ENCODE measurements at places on chromosomes 2 and 18.
A peak's percentile ranks its signal among the peaks of the same experiment; 100 is the strongest.

DNA sequence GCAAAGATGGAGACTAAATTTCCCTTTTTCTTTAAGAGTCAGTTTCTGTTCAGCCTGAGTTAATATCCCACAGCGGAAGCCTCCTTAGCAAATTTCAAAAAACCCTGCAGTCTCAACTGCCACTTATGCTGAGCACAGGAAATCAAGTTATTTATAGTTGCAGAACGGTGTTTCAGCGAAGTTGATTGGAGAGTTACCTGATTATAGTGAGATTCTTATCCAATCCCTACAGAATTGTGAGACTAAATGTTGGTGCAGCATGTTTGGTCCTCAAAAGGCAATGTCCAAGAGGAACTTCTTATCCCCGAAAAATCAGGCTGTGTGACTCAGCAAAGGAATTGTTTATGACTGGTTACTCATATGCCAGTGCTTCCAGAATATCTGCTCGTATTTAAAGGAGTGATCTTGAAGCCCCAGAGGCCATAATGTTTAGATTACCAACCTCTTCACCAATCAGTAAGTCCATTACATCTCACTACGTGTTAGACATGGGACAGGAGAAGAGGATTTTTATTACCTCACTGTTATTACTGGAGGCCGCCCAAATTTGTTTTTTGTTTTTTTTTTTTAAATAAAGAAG lies 67.9 kb downstream of the LRRFIP1 start:
- peak; percentile 85 for DNase-seq

DNA sequence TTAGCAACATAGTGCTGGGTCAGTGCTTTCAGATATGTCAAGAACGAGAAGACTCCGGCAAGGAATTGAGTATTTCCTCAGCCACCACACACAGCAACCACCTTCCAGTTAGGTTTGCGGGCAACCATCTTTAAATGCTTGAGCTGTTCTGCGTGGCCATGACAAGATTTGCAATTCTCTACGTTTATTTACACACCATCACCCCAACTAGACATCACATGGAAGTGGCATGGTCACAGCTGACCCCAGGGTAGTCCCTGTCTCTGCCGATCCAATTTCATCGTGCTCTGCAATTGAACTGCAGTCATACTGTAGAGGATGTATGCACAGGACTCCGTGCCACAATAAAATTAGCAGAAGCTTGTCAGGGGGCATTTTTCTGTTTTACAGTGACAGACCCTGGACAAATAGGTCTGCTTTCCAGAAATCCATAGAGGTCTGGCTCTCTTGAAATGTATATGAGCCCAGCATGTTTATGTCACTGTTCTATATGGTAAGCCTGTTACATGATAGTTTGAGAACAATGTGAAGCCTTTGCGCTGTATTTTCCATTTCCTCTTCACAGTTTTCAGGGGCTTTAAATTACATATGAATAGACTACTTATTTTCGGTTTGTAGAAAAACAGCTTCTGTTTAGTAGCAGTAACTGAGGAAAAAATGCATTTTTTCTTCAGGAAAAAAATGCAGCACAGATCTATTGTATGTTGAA lies 605.2 kb downstream of the NR4A2 start:
- no peak for DNase-seq

GRCh38 chr2:120555092-120555491 lies 180.6 kb upstream of the GLI2 start:
- no peak for DNase-seq

- DNase-seq = peak; percentile 88
Measured at GRCh38 chr2:26008851-26009566, 24.9 kb upstream of the RAB10 start.

- no peak for DNase-seq
Measured at GRCh38 chr2:159285433-159285832, 1.1 kb downstream of the WDSUB1 start.

DNA sequence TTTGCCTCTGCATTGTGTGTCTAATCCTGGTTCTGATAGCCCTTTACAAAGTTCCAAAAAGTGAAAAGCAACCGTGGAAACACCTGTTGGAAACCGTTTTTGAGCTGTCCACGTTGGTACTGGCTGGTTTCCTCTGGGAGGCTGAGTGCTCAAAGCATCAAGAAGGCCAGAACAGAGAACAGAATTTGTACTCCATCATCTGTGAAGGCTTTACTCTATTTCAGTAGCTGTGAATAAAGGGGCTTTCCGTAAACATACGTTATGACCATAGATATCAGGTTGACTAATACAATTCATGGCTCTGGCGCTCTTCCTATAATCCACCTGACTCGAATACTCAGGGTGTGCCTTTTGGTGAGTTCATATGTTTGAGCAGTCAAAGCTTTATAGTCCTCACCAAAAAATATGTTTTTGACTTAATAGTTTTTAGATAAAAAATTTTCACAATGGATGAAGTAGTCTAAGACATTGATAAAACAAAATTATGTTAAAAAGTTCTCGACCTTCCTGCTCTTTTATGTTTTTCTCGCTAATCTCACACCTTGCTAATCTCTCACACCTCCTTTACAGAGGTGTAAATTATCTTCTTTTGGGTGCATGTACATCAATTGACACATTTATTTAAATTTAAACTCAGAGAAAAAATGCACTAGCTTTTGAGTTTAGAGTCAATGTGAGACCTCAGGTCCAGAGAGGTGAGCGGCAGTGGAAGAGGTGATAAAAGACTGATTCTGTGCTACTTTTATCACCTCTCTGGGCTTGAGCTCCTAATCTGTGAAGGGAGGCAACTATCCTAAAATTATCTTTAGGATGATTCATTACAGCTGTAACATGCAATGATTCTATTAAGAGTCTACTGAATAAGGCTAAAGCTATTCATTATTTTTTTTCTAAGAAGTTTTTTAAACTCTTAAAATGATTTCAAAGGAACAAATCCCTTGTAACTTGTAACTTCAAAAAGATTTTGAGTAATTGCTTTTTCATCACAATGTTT lies 65.3 kb downstream of the CXCR4 start:
- no peak for DNase-seq

DNA sequence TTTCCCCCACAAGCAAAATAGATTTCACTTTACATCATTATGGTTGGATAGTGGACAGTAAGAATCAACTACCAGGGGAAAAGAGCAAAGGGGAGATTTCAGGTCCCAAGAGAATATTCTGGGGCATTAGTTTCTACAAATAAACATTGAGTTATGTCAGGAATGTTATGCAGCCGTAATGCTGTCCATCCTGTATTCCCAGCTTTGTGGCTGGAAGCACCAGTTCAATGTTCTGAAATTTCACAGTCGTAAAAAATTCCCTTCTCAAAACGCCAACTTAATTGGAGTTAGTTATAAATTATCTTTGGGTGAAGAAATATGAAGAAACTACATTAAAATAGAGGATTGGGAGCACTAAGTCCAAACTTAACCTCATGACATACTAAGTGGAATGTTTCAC lies 141.5 kb upstream of the FIGN start:
- peak; percentile 81 for DNase-seq

- DNase-seq = no peak
Measured at GRCh38 chr2:99571533-99571932, 81.7 kb upstream of the REV1 start.

DNA sequence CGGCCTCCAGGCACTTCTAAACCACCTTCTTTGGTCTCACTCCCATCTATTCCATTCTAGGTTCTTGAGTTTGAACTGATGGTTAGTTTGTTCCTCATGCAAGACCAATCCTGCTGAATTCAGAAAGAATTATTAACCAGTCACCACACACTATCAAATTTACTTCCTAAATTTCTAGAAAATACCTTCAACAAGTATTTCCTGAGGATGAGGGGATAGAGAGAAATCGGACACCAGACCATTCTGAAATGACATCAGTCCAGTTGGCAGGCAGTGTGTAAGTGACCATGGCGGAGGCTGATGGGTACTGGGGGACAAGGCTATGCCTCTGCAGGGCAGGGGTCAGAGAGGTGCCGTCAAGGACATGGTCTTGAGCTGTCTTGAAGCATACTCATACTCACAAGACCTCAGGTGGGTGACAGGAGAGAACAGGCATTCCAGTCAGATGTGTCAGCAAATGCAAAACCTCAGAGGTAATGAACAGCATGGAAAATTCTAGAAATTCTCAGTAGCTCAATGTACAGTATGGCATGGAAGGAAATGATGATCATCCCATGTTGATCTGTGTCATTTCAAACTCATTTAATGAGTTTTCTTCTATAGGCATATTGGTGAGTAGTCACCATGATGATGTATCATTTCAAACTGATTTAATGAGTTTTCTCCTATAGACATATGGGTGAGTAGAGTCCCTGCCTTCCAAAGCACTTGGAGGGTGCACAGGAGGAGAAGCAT lies 119.6 kb downstream of the DDX1 start:
- no peak for DNase-seq

DNA sequence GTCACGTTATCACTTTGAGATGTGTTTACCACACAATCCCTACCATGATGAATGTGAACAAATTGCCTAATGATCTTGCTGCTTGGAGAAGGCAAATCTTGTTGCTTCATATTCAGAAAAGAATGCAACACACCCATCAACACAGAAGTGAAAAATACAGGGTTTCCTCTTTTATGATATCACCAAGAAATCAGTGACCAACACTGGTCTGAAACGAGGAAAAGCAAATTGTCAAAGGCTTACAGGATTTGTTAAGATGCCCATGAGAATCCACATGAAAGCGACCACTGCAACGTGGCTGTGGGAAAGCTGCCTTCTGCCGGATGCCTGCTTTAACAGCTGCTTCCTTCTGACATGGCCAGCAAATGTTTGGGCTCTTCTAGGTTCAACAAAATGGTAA lies 397.6 kb upstream of the LRATD1 start:
- DNase-seq = peak; percentile 8

- DNase-seq = no peak
Measured at GRCh38 chr2:203798296-203799087, 69.1 kb upstream of the CTLA4 start.

DNA sequence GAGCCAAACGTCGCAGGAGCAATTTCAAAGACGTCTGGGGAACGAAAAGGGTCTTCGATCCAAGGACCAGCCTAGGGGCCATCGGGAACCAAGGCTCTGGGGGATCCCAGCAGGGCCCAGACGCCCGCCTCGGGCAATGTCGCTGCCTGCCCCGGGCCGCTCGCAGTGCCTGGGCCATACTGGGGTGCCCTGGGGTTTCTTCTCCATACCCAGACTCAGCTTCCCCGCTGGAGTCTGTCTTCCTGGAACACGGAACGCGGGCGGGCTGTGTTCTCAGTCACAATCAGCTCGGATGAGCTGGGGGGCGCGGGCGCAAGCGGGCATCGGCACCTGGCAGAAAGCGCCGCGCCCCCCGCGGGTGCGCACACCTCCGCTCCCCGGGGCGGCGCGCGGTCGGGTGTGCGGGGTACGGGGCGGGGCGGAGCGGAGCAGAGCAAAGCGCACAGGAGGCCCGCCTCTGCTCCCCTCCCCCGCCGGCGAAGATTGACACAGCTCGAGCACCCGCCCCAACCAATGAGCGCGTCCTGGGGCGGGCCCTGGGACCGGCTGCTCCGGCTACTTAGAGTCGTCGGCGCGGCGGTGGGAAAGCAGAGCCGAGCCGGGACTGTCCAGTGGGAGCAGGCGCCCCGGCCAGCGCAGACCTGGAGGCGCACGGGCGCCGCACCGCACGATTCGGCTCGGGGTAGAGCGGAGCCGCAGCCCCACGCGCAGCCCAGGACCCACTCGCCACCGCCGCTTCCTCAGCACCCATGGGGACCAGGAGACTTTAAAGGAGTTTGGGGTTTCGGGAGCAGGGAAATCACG lies at the start of gene LRATD1:
TSS of gene LRATD1 (plus strand) at position 585 of the 804 bp plus-strand sequence. CDS start 1,263 bp downstream, outside the sequence.
- DNase-seq = peak; percentile 79

GRCh38 chr2:188244383-188244782 lies 47.3 kb upstream of the GULP1 start:
- DNase-seq = no peak

DNA sequence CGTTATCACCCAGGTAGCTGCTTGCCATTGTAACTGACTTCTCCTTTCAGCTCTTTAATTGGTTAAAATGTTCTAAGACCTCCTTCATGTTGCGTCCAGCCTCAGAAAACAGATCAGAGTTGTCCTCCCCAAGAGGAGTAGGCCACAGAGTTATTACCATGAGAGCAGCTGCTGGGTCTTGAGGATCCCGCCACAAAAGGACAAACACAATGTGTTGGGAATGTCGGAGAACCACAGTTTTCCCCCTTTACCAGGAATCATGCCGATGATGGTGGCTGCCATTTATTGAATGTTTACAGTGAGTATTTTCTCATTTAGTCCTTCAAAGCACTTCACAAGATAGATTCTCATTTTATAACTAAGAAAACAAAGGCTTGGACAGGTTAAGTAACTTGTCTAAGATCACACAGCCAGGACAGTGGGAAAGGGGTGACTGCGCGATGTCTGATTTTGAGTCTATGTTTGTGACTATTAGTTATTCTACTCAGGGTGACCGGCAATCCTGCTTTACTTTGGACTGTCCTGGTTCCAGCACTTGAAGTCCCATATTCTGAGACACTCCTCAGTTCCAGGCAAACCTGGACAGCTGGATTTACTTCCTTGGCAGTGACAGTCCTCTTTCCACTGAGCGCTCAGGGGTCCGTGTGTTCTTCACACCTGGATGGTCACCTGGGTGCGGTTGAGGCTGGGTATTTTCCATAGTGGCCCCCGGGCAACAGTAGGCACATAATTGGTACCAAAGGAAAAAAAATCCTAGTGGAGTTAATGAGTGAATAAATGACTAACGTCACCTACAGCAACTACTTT lies 93.6 kb downstream of the LIPG start:
- no peak for DNase-seq

DNA sequence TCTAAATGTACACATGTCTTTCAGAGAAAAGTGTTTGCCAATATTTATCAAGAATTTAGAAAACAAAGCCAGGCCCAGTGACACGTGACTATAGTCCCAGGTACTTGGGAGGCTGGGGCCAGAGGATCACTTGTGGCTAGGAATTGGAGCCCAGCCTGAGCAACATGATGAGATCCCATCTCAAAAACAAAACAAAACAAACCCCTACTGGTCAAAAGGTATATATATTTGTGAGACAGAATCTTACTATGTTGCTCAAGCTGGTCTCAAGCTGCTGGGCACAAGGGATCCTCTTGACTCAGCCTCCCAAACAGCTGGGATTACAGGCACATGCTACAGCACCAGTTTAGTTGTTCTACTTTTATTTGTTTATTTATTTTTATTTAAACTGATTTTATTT lies 79.2 kb downstream of the ZDBF2 start:
- DNase-seq = no peak

DNA sequence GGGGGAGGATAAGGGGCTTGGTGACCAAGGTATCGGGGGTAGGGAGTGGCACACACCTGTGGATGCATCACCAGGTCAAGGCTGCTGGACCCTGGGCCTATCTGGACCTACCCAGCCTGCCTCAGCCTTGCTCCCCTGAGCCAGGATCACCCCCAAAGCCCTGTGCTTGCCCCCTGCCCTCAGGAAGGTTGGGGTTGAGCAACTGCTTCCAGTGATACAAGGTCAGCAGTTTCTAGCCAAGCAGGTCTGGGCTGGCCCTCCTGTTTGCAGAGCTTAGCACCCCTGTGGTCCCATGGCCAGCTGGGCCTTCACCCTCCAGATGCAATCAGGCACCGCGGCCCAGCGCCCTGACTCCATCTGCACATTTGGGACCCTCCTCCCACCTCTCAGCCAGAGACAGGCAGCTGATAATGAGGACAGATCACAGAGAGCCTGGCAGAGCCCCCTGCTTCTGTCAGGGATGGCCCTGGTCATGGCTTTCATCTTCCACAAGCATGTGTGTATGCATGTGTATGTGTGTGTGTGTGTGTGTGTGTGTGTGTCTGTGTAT lies 154.6 kb downstream of the TFCP2L1 start:
- DNase-seq = no peak
